KG1 (cell line): ENCODE measurements at places on chromosomes 7 and 10.

DNA sequence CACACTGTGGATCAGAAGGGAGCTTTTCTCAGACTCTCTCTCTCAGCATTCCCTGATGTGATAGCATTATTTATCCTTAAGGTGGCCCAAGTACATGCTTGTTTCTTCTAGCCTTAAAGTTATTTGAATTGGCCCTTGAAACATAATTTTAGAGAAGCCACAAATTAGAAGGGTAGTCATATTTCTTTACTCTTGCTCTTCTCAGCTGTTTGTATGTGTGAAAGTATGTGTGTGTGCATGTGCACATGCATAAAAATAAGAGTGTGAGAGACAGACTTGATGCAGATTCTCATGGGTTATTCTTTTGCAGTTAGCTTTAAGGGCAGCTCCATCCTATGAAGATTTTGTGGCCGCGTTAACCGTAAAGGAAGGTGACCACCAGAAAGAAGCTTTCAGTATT, 50.1 kb downstream of the PLEKHA8 start:
- DNase-seq: no peak

GRCh38 chr7:79749856-79750255, 296.4 kb upstream of the MAGI2 start:
- no peak for DNase-seq

DNA sequence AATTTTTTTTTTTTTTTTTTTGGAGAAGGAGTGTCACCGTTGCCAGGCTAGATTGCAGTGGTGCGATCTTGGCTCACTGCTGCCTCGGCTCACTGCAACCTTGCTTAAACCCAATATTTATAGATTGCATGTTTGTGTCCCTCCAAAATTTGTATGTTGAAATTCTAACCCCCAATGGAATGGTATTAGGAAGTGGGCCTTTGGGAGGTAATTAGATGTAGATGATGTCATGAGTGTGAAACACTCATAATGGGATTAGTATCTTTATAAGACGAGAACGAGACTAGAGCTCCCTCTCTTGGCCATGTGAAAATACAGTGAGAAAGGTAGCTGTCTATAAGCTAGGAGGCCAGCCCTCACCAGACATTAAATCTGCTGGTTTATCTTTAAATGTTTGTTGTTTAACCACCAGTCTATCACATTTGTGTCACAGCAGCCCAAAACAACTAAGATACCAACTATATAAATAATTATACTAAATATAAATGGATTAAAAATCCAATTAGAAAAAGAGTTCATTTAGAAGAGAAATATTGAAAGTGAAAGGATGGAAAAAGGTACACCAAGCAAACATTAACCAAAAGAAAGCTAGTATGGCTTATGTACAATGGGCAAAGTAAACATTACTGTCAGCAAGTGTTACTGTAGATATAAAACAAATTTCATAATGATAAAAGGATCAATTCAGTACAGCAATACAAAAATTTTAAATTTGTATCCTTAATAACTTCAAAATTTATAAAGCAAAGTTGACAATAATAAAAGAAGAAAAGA, 9.3 kb downstream of the TCAF1 start:
- no peak for DNase-seq

DNA sequence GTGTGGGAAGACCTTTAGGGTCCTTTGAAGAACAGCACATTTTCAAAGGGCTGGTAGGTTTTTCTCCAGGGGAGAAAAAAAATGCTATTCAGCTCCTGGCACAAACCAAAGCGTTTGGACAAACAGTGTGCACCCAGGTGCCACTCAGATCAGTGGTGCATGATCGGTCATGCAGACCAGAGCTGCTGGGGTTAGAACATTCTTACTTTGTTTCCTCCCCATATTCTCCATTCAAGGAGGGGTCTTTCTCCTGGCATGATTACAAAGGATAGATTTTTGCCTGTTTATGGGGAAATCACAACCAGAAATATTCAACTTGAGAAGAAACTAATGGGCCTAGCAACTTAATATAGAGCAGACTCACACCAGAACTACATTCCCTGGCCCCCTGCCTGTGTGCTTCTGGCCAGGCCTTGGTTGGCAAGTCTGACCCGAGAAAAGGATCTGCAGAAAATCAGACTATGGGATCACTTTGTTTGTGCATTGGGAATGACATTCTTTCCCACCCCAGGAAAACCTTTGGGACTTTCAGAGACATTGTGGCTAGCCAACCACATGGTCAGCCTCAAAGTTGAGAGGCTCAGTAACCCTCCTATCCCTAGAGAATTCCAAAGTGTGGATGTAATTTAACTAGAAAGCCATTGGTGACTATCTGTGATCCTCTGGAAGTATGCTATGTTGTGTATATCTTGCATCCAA, 82.3 kb upstream of the FGL2 start:
- DNase-seq: no peak

DNA sequence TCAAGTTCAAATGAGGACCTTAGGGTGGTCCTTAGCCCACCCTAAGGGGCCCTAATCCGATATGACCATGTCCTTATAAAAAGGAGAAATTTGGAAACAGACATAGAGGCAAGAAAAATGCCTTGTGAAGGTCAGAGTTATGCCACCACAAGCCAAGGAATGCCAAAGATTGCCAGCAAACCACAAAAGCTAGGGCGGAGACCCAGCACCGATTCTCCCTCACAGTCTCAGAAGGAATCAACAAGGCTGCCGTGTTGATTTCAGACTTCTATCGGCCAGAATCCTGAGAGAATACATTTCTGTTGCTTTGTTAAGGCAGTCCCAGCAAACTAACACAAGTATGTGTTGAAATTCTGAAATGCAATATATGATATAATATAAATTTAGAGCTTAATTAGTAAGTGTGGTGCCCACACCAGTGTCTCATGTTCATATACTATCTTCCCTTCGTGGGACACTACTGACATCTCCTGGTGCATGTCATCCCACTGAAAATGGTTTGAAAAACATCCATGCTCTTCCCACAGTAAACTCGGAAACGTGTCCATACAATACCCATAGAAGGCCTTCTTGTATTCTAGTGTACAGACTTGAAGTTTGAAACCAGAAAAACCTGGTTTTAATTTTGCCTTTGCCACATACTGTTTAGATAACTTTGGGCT, 349.0 kb downstream of the TNS3 start:
- no peak for DNase-seq
